Stimulated activated CD4-positive, alpha-beta T cell treated with anti-CD3 and anti-CD28 coated beads, Interleukin-12 subunit alpha, Interleukin-12 subunit beta, amount 100 ng/mL, for 48 hours (primary cell): ENCODE measurements at places on chromosomes 2 and 18.

GRCh38 chr2:11305338-11305737 lies 39.1 kb downstream of the ROCK2 start:
- no peak for DNase-seq

GRCh38 chr18:9782073-9782857 lies 74.2 kb downstream of the RAB31 start:
- DNase-seq: no peak

- no peak for DNase-seq
These were observed 550.1 kb downstream of the SPAG16 start for GRCh38 chr2:213834331-213834730.

GRCh38 chr2:45782986-45783385 lies 131.5 kb downstream of the PRKCE start:
- no peak for DNase-seq

DNA sequence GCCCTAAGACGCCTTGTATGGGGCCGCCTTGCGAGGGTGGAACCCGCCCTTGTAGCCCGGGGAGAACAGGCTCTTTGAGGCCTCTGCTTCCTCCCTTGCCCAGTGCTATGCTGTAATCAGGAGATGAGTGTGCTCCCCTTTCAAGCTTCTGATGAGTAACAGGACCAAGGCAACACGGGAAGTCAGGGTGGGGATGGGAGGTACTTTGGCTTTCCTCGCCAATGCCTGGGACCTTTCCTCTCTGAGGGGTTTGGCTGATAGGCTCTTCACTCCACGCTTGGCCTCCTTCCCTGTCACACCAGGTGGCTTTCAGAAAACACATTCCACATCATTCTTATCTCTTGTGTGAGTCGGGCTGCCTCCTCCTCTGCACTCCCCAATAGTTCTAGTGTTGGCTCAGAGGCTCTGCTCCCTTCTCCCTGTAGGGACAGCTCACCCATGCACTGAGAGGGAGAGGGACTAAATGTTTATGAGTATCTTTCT lies 223.7 kb upstream of the TRIB2 start:
- DNase-seq: no peak
